ENCODE measurements at places on chromosomes 2 and 18. TPM values are rescaled to one million over a fixed set of nuclear protein-coding genes. Genes with fewer than 3 reads are reported as not detected.

- no peak overlapping the region for H3K4me3 ChIP-seq
- peaks cover 15% of the 10 kb centered on the region for H3K36me3 ChIP-seq
- H3K4me1 ChIP-seq = no peaks in the 10 kb centered on the region
- peaks cover 2% of the 10 kb centered on the region for H3K27me3 ChIP-seq
Measured at GRCh38 chr2:10208736-10209135, 86.2 kb downstream of the RRM2 start.

- H3K27me3 ChIP-seq = peaks cover 71% of the 10 kb centered on the region
- no peak overlapping the region for H3K27ac ChIP-seq
- peaks cover 8% of the 10 kb centered on the region for H3K4me1 ChIP-seq
- H3K4me3 ChIP-seq = peak overlapping the region; percentile 46
- H3K36me3 ChIP-seq = no peaks in the 10 kb centered on the region
Measured at GRCh38 chr18:26655525-26656430, 107.4 kb upstream of the KCTD1 start.

- no peaks in the 10 kb centered on the region for H3K27me3 ChIP-seq
- H3K36me3 ChIP-seq = no peaks in the 10 kb centered on the region
- peak; percentile 79 for DNase-seq
Measured at GRCh38 chr2:241803387-241804325, 5.3 kb upstream of the NEU4 start.

GRCh38 chr18:12770469-12771219 lies 67.8 kb downstream of the PSMG2 start:
- no peaks in the 10 kb centered on the region for H3K27me3 ChIP-seq

DNA sequence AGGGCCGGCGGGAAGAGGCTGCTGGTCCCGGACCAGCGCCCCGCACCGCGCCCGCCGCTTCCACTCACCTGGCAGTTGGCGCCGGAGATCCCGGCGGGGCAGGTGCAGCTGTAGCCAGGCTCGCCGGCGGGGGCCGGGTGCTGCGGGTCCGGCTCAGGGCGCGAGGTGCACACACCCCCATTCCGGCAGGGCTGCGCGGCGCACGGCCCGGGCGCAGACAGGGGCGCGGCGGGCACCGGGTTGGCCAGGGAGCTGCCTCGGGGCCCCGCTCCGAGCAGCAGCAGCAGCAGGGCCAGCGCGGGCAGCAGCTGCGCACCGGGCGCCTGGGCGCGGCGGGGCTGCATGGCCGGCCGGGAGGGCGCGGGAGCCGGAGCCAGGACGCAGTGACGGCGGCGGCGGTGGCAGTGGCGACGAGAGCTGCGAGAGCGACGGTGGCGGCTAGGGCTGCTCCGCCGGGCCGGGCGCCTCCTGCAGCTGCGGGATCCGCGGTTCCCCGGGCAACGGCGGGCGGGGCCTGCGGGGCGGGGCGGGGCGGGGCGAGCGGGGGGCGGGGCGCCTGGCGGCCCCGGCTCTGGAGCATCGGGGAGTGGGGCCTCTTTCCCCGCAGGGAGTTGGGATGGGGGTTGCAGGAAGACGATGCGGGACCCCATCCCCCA lies at the start of gene DNER:
Gene DNER (minus strand): TSS at position 476 of the 656 bp plus-strand sequence. CDS start 132 bp downstream, at position 344.
- DNase-seq = peak; percentile 75
- H3K4me1 ChIP-seq = peaks cover 4% of the 10 kb centered on the region
- H3K27ac ChIP-seq = no peak within 1 kb of the TSS

DNA sequence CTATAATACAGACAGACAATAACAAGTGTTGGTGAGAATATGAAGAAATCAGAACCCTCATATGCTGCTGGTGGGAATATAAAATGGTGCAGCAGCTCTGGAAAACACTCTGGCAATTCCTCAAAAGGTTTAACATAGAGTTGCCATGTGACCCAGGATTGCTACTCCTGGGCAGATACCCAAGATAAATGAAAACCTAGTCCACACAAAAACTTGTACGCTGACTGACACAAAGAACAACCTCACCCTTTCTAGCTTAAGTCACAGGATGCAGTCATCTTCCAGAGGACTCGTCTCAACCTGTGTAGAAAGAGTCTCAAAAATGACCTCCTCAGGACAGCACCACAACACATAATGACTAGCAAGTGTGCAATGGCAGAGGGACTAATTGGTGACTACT lies 71.6 kb upstream of the ACAA2 start:
- H3K4me1 ChIP-seq = no peaks in the 10 kb centered on the region
- no peak overlapping the region for H3K4me3 ChIP-seq
- peaks cover 12% of the 10 kb centered on the region for H3K27me3 ChIP-seq
- DNase-seq = no peak

DNA sequence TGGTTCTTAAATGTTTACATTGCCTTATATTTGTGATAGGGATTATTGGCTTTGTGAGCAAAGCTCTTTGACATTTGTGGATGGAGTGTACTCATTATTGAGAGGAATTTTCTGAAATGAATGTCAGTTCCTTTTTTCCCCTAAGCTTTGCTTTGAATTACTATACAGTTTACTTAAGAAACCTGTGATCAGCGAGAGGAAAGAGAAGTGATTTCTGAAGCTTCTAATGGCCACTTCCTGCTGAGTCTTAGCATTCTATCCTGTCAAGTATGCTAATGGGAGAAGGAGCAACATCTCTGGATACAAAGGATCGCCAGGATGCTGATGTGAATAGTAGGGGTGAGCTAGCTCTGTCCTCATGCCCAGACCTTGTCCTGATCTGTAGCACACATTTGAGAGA lies 47.8 kb upstream of the MGAT5 start:
- no peak overlapping the region for H3K27ac ChIP-seq
- no peaks in the 10 kb centered on the region for H3K27me3 ChIP-seq
- peaks cover 11% of the 10 kb centered on the region for H3K4me1 ChIP-seq
- DNase-seq = no peak
- H3K4me3 ChIP-seq = no peak overlapping the region
- no peaks in the 10 kb centered on the region for H3K36me3 ChIP-seq

DNA sequence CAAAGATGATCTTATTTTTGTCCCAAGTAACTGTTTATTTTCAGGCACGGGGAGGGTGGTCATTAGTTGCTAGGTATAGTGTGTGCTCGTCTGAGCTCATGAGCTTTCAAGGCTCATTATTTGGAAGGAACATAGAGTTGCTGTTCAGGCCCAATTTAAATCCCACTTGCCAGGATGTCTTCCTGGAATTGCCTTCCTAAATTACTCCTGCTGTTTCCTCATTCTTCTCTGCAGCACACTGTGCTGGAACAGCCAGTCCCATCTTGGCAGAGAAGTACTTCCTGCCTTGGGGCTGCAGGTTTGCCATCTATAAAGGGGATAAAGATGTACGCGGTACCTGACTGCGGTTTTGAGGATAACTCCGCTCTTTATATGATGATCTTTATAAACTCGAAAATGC lies 37.3 kb downstream of the GREB1 start:
- H3K4me1 ChIP-seq = no peaks in the 10 kb centered on the region
- no peak overlapping the region for H3K27ac ChIP-seq
- H3K27me3 ChIP-seq = peaks cover 3% of the 10 kb centered on the region
- DNase-seq = no peak
- H3K4me3 ChIP-seq = no peak overlapping the region
- H3K36me3 ChIP-seq = no peaks in the 10 kb centered on the region

DNA sequence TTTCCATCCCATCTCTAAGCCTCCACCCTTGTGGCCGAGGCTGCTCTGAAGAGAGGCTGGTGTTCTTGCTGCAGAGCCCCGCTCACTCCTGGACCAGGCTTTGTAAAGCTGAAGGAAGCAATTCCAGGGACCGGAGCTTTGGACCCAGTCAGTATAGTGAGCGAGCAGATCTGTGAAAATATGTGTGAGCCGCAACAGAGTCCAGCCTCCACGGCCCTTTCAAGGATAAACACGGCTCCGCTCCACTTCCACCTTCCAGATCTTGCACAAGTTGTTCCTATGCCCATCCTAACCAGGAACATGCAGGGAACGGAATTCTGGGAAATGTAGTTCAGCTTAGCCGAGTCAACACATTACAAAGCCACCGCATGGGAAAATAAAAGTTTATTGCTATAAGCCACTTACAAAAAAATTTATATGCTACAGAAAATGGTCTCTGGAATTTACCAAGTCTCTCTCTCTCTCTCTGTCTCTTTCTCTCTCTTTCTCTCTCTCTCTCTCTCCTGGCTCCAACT lies 151.7 kb upstream of the ZNF521 start:
- H3K36me3 ChIP-seq = no peaks in the 10 kb centered on the region
- peaks cover 6% of the 10 kb centered on the region for H3K27me3 ChIP-seq
- no peaks in the 10 kb centered on the region for H3K4me1 ChIP-seq
- no peak overlapping the region for H3K27ac ChIP-seq
- DNase-seq = no peak

IL36G gene
- not detected for total RNA-seq

RUFY4 gene
- total RNA-seq = 3.0 TPM

GTF3C2 gene
- 66.4 TPM for total RNA-seq

RNF152 gene
- total RNA-seq = 0.23 TPM
